Dorsolateral prefrontal cortex (tissue), 122 donors: ENCODE measurements at places on chromosomes 1 and 21. TPM values are rescaled to one million over a fixed set of nuclear protein-coding genes. Genes with fewer than 3 reads are reported as not detected.
A peak's percentile ranks its signal among the peaks of the same experiment; 100 is the strongest.

GRCh38 chr1:40770296-40771070, 13.1 kb upstream of the KCNQ4 start:
- no peak for DNase-seq

DNA sequence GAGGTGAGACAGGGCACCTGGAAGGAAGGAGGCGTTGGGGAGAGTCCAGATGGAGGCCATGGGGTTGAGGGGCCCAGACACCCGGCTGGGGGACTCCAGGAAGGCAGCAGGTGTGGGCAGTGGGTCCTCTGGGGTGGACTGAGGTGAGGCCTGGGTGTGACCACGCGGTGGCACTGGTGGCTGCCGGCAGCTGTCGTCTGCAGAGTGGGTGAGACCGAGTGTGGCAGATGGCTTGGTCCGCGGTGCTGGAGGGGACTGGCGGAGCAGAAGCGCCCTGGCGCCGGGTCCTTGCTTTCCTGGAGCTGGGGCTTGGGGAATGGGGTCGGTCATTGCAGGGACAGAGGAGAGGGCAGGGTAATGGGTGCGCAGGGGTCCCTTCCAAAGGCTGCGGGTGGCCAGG, 12.5 kb downstream of the AGRN start:
- DNase-seq = peak; percentile 52

DNA sequence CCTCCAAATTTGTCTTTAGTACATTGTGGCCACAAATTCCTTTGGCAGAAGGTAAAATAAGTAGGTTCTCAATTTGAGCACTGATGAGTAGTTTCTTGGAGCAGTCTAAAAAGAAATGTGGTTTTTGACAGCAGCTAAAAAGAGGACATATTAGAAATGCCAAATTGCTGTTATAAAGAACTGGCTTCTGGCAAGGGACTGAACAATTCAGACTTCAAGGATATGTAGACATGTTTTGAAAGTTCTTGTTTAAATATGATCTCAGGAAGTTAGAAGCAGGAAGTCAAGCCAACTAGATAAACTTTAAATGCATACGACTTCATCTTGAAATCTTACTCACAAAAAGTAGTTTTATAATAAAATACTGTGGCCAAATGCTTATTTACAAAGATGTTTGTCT, 18.8 kb downstream of the C1orf52 start:
- no peak for DNase-seq

DNA sequence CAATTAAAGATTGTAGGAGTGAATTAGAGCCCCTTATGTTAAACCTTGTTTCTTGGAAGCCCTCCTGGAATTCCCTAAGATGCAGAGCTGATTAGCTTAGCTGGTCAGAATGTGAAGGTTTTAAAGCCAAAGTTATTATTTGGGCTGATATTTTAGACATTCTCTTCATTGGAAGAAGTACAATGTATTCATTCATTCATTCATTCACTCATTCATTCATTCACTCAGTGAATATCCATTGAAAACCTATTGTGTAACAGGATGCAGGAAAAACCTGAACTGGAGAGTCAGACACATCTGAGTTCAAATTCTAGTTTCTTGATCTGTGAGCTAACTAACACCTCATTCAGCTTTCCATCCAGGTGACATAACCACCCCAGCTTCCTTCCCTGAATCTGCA, 29.7 kb downstream of the DDR2 start:
- no peak for DNase-seq

DNA sequence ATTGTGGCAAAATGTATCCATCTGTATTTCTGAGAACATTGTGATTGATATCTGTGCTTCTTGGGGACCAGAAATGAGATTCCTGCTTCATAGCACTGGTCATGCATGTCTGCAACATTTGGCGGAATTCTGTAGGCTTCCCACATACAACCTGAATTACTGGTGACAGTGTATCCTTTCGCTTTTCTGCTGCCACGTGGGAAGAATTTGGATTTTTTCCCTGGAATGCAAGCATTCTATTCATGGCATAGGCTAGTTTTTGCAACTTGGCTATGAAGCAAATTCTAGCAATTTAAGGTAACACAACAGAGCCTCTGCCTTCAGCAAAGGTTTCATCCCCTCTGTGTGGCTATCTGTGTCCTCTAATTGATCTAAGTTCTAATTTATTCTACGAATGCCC, 85.9 kb downstream of the BCAR3 start:
- no peak for DNase-seq

DNA sequence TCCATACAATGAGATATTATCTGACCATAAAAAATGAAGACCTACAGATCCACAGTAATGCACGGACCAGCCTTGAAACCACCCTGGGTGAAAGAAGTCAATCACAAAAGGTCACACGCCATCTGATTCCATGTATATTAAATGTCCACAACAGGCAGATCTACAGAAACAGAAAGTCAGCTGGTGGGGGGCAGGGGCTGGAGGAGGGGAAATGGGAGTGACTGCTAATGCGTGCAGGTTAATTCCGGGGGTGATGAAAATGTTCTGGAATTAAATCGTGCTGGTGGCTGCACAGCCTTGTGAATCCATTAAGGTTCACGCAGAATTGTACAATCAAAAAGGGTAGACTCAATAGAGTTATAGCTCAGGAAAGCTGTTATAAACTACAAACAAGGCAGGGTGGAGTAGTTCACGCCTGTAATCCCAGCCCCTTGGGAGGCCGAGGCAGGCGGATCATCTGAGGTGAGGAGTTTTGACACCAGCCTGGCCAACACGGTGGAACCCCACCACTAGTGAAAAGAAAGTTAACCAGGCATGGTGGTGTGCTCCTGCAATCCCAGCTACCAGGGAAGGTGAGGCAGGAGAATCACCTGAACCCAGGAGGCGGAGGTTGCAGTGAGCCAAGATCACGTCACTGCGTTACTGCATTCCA, 32.3 kb downstream of the ACOT7 start:
- DNase-seq = no peak

DNA sequence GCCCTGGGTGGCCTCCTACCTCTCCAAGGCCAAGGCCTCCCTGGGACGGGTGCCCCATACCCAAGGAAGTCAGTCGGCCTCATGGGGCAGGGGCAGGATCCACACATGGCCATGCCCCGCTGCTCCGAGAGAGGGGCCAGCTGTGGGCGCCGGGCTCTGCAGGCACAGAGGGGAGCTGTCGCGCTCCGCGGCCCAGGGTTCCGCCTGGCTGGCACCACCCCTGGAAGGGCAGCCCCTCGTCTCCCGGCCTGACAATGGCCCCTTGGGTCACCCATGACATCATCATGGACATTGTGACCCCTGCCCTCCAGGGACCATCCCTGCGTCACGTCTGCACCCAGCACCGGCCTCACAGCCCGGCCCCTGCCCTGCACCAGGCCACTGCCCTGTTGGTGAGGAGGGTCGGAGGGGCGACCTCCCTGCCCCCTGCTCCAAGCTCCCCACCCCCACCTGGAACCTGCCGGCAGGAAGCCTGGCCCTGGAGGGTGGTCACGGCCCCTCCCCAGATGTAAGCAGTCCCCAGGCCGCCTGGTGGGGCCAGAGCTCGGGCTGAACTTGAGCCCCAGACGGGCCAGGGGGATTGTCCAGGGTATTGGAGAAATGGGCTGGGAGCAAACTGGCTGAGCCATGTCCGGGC, 5.8 kb downstream of the TTLL10 start:
- no peak for DNase-seq

GRCh38 chr1:165858967-165859845, 31.8 kb downstream of the UCK2 start:
- no peak for DNase-seq

DNA sequence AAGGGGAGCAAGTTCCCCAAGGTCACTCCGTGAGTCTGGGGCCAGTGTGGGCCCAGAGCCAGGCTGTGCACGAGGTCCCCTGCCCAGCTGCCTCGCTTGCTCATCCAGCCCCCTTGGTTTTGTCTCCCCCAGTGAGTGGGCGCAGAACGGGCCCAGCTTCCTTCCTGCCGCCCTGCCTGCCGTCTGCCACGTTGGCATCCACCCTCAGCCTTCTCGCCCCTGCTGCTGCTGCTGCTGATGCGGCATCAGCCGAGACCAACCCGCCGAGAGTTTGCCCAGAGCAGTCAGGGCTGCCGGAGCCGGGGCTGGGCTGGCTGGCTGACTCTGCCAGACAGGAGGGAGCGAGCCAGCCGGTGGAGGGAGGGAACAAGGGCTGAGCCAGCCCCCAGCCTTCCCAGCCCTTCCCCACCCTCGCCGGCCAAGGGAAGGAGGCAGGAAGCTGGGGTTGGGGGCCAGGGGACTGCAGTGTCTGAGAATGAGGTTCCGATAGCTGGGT, 31.4 kb upstream of the WASF2 start:
- DNase-seq = peak; percentile 63

DNA sequence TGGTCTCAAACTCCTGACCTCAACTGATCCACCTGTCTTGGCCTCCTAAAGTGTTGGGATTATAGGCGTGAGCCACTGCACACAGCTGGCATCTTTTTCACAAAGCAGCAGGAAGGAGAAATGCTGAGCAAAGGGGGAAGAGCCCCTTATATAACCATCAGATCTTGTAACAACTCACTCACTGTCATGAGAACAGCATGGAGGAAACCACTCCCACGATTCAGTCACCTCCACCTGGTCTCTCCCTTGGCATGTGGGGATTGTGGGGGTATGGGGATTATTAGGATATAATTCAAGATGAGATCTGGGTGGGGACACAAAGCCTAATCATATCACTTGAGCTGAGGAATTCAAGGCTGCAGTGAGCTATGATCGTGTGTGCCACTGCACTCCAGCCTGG, 3.0 kb upstream of the MFSD2A start:
- no peak for DNase-seq

GRCh38 chr1:116556289-116557006, 14.4 kb downstream of the CD58 start:
- no peak for DNase-seq

DNA sequence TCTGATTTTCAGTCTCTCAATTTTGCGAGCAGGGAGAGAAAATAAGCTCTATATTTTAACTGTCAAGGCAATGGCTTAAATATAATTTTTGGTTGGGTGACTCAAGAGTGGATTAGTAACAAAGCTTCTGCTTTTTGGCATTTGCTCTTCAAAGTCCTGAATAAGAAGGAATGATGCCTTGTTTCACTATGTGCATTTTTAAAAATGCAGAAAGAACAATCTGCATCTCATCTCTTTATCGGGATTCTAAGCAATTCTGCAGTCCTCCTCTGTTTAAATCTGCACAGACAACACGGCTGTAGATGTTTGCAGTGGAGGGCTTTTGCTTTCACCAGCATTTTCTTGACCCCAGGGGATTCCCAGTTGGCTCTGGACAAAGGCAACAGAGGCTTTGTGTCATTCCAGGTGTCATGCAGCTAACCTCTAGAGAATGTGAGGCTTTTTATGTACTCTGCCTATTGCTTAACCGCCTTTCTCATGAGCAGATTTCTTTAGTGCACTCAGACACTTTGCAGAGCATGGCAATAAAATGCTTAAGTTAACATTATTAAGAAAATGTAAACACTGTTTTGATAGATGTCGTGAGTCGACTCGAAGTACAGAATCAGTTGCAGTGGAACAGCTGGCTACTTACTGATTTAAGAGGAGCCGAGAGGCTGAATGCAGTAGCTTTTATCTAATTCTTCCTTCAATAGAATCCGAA, 783.2 kb upstream of the NEGR1 start:
- no peak for DNase-seq

GRCh38 chr1:224059897-224060427, 53.9 kb upstream of the FBXO28 start:
- no peak for DNase-seq

- no peak for DNase-seq
Observed at GRCh38 chr21:14243461-14243860, 27.5 kb downstream of the RBM11 start.

DNA sequence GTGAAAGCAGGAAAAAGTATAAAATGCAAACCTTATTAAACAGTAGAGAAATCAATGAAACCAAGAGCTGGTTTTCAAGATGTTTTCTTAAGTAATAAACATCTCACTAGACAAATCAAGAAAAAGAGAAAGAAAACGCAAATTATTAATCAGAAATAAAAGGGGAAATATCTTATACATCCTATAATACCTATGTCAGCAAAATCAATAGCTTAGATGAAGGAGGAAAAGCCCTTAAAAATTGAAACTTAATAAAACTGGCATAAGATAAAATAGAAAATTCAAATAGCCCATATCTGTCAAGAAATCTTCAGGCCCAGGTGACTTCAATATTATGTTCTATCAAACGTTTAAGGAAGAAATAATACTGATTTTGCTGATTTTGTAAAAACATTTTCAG, 59.1 kb downstream of the RGS4 start:
- DNase-seq = no peak

DNA sequence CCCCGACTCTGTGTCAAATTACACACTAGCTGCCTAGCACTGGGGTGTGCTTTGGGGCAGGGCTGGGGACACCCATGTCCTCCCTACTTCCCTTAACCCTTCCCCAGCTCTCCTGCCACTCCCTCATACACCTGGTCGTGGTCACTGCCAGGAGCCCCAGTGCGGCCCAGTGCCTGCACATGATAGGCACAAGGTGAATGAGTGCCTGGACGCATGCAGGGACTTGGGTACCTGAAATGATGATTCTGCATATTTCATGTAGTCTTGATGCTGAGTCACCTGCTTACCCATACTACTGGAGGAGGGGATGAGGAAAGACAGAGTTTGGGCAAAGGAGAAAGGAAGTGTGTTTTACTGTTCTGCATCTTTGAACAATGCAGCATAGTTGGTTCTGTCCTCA, 1.5 kb upstream of the VANGL2 start:
- no peak for DNase-seq

- DNase-seq = no peak
Observed at GRCh38 chr1:194184425-194184824, 998.0 kb upstream of the B3GALT2 start.

DNA sequence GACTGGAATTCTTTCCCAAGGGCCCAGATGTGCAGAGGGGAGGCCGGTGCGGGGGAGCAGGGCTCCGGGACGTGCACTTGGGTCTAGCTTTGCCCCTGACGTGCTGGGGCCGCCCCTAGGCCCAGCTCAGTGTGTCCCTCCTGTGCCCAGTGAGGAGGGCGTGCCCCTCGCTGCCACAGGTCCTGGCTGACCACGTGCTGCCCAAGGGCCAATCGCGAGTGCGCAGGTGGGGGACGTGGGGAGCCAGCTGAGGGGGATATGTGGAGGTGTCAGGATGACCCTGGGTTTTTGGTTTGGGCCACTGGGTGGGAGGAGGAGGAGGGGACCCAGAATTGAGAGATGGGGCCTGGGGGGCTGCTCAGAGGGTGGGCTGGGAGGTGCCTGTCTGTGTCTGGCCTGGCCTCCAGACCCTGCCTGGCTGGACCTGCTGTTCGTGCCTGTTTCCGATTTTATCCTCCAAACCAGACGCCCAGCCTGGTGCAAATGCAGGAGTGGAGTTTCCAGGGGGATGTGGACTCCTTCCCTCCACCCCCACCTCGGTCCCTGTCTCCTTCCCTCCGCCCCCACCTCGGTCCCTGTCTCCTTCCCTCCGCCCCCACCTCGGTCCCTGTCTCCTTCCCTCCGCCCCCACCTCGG, 6.1 kb upstream of the RNF223 start:
- no peak for DNase-seq

GRCh38 chr1:202433155-202434043, 84.9 kb downstream of the PPP1R12B start:
- DNase-seq = no peak

GRCh38 chr1:92447033-92447681, 39.6 kb downstream of the GFI1 start:
- no peak for DNase-seq

Gene CYP4A22
- total RNA-seq = not detected

Gene LRIF1
- total RNA-seq = 15.8 TPM

Gene C1orf116
- total RNA-seq = 0.11 TPM

Gene IQGAP3
- 0.31 TPM for total RNA-seq

Gene RBBP4
- 153 TPM for total RNA-seq

Gene AGO4
- 25.6 TPM for total RNA-seq

Gene AIM2
- 1.3 TPM for total RNA-seq

Gene RGS18
- 1.4 TPM for total RNA-seq

Gene KIF21B
- total RNA-seq = 56.4 TPM

Gene GFI1
- 0.22 TPM for total RNA-seq

Gene EDN2
- not detected for total RNA-seq

Gene RHBG
- total RNA-seq = not detected

Gene TNFRSF14
- total RNA-seq = 18.9 TPM
